ENCODE measurements at places on chromosomes 3 and 15.

GRCh38 chr3:45984331-45985312 lies 11.0 kb downstream of the FYCO1 start:
- DNase-seq = no peak

DNA sequence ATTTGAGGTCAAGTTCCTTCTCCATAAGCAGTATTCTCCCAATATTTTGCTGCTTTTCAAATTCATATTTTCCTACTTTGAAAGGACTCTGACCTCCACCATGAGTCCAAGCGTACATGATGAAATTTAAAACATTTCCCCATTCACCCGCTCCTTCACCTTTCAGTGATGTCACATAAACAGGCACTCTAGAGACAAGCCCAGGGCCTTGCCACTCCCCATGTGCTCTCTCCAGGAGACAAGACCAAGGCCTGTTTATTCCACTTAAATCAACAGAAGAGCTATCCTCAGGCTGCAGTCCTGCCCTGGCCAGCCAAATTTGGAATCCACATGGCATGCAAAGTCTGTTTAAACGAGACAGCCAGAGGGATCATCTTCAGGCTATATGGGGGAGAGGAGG lies 161.5 kb downstream of the ARRDC4 start:
- no peak for DNase-seq

DNA sequence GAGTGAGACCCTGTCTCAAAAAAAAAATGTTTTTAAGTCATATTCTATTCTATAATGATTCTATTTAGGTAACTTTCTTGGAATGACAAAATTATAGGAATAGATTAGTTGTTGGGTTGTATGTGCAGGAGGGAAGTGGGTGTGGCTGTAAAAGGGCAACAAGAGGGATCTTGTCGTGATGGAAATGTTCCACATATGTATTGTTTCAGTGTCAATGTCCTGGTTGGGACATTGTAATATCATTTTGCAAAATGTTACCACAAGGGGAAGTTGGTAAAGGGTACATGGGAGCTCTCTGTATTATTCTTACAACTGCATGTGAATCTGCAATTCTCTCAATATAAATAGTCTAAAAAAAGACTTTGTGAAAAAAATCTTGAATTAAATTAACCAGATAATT lies 14.3 kb upstream of the ABHD5 start:
- no peak for DNase-seq

GRCh38 chr3:142839831-142840230 lies 49.1 kb downstream of the PCOLCE2 start:
- no peak for DNase-seq

- DNase-seq = no peak
Measured at GRCh38 chr3:10515884-10516495, 10.6 kb upstream of the ATP2B2 start.

DNA sequence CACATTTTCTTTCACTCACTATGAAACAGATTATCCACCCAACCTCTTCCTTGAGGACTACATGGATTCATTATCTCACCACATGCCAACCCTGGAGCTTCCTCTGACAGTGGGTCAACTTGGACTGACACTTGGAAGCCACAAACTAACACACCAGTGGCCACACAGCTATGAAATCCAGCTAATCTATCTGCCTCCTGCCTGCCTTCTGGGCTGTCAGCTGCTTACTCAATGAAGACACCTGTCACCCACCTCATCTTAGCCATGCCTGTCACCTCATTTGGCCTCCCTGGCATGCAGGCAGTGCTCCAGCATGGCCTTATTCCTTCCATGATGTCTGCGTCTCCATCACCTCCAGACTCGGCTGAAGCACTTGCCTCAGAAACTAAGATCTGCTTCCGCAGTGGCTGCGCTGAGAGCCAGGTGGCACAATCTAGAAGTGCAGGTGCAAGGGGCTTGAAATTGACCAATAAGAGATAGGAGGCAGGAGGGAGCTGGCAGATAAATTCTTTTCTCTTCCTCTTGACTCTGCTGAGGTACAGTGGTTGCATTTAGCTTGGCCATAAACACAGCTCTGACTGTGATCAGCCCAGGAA lies 105.2 kb upstream of the RNF7 start:
- no peak for DNase-seq

DNA sequence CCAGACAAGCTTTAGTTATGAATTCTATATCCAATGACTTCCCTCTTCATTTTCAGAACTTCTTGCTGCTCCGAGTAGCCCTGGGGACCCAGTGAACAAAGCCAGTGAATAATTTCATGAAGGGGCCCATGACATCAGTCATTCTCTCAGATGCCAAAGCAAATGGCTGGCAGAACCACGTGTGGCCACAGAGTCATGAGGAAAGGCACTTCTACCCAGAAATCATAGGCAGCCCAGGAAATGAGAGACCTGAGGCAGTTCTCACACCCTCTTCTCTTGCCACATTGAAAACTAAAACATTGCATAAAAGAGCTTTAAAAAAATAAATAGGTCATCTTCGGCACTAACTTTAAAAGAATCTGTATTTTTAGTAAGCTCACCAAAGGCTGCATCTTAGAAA lies 4.3 kb upstream of the UACA start:
- DNase-seq = no peak

- no peak for DNase-seq
Measured at GRCh38 chr15:70152070-70152480, 54.4 kb upstream of the TLE3 start.

DNA sequence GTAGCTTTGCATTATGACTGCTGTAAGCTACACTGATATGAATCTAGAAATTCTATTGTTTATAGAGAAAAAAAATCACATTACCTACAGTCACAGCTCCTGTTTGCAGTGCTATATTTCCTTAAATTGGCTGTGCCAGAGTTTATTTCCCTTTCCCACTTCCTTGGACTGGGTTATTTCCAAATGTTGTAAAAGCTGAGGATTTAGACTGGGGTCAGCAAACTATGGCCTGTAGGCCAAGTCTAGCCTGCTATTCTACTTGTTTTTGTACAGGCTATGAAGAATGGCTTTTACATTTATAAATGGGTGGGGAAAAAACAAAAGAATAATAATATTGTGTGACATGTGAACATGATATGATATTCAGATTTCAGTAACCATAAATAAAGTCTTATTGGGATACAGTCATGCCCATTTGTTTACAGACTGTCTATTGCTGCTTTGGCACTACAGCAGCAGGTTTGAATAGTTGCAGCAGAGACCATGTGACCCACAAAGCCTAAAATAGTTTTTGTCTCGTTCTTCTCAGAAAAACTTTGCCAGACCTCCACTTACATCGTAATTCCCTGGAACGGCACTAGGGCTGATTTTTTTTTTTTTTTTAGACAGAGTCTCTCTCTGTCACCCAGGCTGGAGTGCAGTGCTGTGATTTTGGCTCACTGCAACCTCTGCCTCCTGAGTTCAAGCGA lies 7.8 kb downstream of the GLDN start:
- DNase-seq = no peak

- DNase-seq = peak; percentile 60
Measured at GRCh38 chr15:80072285-80072994, 13.0 kb downstream of the ZFAND6 start.

GRCh38 chr3:130946882-130947281 lies 53.0 kb downstream of the ATP2C1 start:
- DNase-seq = no peak

DNA sequence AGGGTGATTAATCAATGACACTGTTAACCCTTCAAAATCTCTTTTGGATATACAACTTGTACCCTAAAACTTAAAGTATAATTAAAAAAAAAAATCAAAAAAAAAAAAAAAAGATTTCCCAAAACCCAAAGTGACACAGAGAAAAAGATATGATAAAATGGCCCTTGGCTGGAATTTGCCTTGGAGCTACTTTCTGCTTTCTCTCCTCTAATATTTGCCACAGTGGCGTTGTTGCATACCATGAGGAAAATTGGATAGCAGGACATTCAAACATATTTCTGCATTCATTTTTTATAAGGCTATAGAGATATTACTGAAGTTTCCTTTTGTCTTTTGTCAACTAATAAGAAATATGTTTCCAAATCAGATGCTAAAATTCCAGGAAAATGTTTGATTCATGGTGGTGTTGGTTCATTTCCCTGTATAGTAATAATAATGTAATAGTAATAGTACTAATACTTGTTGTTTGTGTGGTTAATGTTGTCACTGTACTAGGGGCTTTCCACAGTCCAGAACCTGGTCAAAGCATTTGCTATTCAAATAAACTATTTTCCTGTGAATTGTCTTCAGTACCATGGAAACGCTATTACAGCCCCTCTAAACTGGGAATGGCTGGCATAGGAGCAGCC lies 441.3 kb upstream of the THBS1 start:
- DNase-seq = no peak

DNA sequence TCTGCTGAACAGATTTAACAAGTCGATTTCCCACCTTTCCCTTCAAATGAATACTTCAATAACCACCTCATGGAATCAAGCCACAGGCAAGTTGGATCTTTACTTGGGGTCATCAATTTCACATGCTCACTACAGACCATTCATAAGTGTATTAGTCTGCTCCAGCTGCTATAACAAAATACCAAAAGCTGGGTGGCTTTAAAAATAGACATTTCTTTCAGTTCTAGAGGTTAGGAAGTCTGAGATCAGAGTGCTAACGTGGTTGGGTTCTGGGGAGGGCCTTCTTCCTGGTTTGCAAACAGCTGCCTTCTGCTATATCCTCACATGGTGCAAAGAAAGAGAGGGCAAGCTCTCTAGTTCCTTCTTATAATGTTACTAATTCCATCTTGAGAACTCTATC lies 5.1 kb downstream of the GPR176 start:
- no peak for DNase-seq

DNA sequence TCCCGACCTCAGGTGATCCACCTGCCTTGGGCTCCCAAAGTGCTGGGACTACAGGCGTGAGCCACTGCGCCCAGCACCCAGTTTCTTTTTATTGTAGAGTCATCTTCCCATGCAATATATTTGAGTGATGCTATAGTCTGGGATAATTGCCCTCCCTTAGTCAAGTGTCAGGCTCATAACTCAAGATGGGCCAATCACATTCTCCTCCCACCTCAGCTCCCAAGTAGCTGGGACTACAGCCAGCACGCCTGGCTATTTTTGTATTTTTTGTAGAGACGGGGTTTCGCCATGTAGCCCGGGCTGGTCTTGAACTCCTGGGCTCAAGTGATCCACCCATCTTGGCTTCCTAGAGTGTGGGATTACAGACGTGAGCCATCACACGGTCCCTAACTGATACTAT lies 15.2 kb upstream of the PTPN9 start:
- DNase-seq = no peak

- no peak for DNase-seq
Measured at GRCh38 chr3:69547461-69547880, 161.6 kb upstream of the FRMD4B start.

DNA sequence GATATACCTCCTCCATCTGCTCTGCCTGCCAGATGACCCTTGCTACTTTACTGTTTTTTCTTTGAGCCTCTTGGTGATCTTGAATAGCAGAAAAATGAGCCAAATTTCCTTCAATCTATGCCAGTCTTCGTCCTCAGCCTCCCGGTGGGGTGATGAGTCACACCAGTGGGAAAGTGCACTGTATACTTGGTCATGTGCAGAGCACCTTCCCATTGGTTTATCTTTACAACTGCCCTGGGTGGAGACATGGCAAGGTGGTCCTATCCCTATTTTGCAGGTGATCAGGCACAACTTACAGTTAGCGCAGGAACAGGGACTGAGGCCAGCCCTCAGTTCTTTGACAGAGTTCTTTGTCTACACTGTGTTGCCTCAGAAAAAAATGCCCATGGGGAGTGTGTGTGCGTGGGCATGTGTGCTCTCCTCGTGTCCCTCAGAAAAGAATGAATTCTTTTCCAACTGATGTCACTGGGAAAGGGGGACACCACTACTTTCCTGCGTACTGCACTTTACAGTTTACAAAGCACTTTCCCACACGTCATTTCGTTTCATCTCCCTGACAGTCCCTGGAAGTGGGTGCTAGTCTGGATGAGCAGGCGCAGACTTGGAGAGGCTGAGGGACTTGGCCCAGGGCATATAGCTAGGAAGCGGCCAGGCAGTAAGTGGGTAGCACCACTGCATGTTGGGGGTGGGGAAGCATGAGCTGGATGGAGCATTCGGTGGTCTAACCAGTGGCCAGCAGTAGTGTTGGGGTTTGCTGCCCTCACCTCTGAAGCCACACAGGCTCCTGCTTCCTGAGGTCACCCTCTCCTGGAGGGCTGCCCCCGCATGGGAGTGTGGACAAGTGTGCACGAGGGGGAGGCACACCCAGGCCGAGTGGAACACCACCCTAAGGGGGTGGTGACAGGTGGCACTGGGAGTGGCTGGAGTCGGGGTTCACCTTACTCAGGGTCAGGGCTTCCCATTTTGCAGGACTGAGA lies 24.1 kb downstream of the SMAD3 start:
- no peak for DNase-seq

DNA sequence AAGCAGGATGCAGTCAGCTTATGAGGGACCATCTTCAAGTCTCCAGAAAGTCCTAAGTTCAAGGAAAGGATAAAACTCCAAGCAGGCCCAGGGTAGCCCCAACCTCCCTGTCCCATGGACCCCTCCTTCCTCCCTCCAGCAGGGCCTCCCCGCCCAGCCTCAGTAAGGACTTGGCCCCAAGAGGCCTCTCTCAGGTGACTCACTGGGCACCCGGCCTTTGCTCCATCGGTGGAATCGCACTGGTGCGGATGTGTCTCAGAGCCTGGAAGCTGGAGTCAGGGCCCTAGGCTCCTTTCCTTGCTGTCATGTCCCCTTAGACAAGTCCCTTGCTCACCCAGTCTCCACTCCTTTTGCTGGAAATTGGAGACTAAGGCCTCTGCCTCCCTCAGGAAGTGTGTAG lies 114.4 kb upstream of the RNF7 start:
- DNase-seq = no peak

GRCh38 chr15:77851691-77852090 lies 219.0 kb upstream of the LINGO1 start:
- no peak for DNase-seq

DNA sequence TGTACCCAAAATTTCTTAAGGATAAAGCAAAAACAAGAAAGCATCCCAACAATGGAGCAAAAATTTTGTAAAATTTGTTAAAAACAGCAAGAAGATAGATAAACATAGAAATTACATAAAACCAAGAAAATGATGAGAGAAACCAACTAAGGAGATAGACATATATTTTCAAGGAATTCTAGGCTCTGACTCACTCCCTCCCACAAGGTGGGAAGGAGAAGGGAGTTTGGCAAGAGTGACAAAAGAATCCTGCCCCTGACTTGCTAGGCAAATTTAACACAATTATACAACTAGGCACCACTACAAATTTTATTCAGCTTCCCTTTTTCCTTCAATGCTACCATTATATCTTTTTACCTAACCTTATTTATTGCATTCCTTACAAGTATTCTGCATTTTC lies 70.9 kb downstream of the MYO9A start:
- DNase-seq = no peak

- DNase-seq = no peak
Measured at GRCh38 chr15:26355472-26356074, 417.3 kb downstream of the GABRB3 start.

Measured in central memory CD4-positive, alpha-beta T cell (primary cell).